ENCODE measurements at places on chromosomes 13 and 19.

DNA sequence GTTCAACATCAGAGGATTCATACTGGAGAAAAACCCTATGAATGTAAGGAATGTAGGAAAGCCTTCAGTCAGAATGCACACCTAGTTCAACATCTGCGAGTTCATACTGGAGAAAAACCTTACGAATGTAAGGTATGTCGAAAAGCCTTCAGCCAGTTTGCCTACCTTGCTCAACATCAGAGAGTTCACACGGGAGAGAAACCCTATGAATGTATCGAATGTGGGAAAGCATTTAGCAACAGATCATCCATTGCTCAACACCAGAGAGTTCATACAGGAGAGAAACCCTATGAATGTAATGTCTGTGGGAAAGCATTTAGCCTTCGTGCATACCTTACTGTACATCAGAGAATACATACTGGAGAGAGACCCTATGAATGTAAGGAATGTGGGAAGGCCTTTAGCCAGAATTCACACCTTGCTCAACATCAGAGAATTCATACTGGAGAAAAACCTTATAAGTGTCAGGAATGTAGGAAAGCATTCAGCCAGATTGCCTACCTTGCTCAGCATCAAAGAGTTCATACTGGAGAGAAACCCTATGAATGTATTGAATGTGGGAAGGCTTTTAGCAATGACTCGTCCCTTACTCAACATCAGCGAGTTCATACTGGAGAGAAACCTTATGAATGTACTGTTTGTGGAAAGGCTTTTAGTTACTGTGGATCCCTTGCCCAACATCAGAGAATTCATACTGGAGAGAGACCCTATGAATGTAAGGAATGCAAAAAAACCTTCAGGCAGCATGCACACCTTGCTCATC, 15.4 kb downstream of the ZNF570 start:
- no peak for DNase-seq

GRCh38 chr13:114325729-114326128, 11.4 kb downstream of the CHAMP1 start:
- DNase-seq = no peak

DNA sequence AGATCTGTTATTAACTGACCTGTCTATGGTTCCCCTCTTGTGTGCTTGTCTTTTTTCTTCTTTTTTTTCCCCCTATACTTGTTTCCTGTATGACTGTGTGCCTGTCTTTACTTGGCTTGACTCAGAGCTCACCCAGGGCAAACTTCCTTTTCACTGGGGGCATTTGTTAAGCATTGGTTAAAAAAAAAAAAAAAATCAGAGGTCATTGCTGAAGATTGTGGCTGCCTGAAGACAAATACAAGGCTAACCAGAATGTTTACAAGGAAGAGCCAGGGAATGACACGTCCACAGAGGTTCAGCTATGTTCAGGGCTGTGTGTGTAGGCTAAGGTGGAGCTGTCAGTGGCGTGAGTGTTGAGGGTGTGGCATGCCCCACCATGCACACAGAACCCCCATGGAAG, 47.1 kb downstream of the LNX2 start:
- DNase-seq = peak; percentile 70

- no peak for DNase-seq
These were observed 9.7 kb upstream of the DPRX start for GRCh38 chr19:53621885-53622740.

- no peak for DNase-seq
These were observed 60.8 kb downstream of the KLF5 start for GRCh38 chr13:73119612-73120011.

- DNase-seq = no peak
These were observed 377.7 kb downstream of the KCNRG start for GRCh38 chr13:50392977-50393376.

DNA sequence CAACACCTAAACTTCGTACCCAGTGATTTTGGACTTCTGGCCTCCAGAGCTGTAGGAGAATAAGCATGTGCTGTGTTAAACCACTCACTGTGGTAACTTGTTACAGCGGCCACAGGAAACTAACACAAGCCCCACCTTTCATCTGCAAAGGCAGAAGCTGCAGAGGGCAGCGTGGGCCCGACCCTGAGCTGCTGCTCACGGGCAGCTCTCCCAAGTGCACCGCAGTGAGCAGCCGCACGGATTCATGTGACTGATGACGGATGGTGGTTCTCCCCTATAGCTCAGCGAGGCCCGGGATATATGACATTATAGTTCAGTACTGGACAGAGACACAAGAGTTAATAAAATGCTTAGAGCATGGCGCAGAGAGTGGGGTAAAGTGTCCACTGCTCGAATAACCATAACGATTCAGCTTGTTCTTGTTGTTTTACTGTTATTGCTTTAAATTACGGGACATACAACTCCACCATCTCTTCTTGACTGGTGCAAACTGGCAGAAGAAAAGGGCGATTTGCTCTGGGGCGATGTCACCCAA, 21.9 kb downstream of the VRK3 start:
- no peak for DNase-seq

DNA sequence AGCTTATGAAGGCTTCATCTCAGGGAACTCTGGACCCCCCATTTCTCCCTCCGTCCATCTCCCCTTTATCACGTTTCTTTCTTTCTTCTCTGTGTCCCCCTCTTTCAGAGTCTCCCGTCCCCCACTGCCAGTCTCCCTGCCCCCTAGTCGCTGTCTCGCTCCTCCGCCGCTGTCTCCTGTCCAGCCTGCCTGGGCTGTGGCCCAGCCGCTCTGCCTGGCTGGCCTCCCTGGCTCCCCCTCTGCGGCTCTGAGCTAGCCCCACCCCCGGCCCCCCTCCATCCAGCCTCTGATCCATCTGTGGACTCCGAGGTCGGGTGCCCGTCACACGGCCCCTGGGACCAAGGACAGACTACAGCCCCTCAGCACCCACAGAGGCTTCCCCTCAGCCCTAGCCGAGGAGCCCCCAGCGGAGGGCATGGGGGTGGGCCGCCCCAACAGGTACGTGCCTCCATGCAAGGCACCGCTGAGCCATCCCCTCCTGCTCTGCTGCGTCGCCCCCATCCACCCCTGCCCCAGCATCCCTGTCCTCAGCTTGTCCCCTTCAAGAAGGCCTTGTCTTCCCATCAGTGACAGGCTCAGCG, 1.1 kb upstream of the KCNJ14 start:
- no peak for DNase-seq

- DNase-seq = no peak
These were observed 370.0 kb downstream of the FGF9 start for GRCh38 chr13:22040810-22041364.

DNA sequence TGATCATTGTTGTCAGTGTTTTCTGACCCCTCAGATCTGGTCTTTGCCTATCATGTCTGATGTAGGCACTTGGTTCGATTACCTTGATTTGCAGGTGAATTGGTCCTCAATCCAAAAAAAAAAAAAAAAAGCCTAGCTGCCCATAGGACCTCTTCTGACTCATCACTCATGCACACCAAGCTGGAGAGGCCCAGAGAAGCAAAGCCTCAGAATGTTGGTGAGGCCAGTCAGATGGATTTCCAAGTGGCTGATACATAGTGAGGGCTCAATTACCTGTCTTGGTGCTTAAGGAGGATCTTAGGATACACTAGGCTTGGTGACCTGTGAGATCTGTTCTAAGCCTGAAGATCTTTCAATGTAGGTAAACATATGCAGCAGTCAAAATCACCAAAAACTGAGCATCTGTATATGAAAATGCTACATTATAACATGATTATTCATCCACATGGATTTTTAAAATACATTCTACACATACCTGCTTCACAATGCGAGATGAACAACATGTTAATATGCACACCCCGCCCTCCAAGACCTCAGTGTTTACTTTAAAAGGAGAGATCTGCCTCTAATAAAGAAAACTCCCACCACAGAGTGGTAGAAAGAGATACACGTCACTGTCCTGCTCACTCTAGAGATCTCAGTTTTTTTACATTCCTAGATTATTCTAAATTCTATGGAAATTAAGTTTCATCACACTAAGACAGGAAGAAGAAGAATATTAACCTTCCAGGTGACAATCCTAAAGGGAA, 79.9 kb upstream of the RAP2A start:
- DNase-seq = peak; percentile 46

GRCh38 chr19:4327877-4328242, 10.8 kb downstream of the STAP2 start:
- no peak for DNase-seq

DNA sequence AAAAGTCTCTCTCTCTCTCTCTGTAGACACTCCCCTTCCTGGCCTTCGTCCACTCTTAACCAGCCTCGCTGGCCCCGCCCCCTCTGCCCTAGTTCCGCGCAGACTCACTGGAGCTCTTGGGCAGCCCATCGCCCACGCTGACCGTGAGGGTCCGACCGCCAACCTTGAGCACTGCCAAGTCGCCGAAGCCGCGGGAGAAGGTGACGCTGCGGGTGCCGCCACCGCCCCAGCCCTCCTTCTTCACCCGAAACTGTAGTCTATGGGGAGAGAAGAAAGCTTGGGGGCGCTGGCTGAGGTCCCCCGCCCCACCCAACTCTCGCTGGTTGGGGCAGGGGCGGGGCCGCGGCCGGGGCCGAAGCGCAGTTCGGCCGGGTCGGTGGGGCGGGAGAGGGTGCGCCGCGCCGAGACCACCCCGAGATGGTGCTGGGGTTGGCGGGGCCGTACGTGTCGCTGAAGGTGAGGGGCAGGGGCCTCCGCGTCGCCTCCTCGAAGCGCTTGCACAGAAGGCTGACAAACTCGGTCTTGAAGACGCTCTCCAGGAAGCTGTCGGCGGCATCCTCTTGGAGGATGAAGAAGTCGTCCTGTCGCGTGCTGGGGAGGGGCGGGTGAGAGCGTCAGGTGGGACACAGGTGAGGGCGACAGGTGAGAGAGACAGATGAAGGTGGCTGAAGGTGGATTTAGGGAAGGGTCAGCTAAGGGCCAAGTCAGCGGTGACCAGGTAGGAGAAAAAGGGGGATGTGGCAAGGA, 12.6 kb upstream of the ZNF414 start:
- peak; percentile 92 for DNase-seq
